ENCODE measurements at places on chromosomes 3 and 15.

DNA sequence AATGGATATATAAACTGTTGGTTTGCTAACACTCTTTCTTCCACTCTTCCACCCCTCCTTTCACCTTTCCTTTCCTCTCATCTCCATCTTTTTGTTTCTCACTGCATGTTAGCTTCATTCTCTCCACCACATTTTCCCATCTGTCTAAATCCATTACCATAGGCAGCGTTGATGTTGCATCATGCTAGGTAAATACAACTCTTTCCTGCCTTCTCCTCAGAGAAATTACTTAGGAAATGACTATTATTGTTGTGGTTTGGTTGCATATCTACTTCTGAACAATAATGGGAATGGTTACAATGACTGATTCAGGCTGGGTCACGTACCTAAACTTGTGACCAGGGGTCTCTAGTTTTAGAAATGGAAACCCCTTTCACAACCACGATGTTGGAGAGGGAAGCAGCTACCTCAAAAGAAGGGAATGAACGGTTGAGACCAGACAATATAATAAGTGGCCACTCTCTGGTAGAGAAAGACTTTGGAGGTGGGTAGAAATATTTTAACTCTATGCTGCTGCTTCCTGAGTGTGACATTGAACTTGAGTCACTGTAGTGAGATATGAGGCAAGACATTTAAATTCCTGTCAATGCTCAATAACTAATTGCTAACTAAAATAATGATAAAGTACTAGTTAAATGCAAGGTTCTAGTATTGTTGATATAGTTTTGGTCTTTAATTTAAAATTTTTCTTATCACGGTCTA is 314.1 kb upstream of the TGFBR2 start:
- no peak for DNase-seq

- no peak for DNase-seq
Measured at GRCh38 chr15:50050986-50051743, 67.9 kb downstream of the ATP8B4 start.

DNA sequence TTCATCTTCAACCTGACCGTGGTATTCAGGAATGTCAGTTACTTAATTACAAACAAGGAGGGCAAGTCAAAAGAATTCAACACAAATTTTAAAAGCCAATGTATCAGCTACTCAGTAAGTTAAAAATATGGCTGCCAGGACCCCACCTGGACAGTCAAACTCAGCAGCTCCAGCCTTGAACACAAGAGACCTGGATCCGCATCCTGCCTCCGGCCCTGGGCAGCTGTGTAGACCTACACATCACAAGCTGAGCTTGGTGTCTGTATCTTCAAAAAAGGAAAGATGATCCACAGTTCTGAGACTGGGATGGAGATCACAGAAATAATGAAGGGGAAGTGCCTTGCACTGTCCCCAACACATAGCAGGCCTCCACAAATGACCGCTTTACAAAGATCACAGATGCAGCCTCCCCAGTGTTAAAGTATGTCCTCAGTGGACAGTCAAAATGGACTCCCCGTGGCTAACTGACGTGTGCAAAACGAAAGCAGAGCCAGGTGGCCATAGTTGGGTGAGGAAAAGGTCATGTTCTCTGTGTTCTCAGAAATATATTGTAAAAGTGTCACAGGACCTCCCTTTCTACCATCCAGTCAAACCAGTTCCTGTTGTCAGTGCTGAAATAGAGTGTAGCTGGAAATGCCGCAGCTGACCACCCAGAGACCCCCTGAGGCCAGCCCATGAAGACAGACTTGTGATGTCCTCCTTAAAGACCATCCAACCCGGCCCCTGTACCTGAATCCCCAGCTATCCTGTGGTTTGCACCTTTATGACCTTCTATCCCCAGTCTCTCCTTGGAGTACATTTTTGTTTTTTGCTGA is 168.5 kb upstream of the NSMCE3 start:
- no peak for DNase-seq

- DNase-seq: no peak
Measured at GRCh38 chr3:188819939-188820338, 351.8 kb upstream of the TPRG1 start.
